ENCODE measurements at places on chromosomes 7 and 10.

DNA sequence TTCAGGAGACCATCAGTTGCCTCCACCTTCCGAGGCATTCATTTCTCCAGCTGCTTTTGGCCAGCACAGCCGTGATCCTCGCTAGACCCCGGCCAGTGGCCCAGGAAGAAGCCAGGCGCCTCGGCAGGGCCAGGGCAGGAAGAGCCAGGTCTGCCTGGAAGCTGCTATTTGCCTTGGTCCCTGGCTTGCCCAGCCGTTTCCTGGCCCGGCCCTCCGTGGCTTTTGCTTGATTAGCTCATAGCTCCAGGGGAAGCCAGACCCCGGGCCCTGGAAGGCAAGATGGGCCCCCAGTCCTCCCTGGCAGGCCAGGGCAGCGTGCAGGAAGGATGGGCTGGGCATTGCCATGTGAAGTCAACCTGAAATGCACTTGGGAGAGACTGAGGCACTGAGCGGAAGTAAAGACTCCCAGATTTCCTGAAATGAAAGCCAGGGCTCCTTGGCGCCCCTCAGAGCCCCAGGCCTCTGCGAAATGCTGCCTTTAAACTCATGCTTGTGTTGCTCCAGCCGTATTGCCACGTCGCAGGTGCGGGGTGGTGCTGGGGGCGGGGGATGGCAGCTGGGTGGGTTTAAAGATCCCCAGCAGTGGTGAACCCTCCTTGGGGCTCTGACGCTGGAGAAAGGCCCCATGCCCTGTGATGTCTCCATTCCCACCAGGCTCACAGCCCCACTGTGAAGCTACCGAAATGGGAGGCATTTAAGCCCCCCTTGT, 160.6 kb downstream of the GRK5 start:
- no peak for DNase-seq

- peak; percentile 26 for DNase-seq
Observed at GRCh38 chr7:30135301-30136116, 723 bp downstream of the MTURN start.

DNA sequence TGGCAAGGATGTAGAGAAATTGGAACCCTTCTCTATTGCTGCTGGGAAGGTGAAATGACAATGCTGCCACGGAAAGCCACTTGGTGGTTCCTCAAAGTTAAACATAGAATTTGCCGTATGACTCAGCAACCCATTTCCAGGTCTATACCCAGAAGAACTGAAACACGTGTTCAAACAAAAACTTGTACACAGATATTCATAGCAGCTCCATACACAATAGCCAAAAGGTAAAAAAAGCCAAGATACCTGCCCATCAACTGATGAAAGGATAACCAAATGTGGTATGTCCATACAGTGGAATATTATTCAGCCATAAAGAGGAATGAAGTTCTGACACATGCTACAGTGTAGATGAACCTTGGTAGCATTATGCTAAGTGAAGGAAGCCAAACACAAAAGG, 39.1 kb downstream of the LHPP start:
- no peak for DNase-seq

GRCh38 chr7:14690486-14690885, 212.1 kb downstream of the DGKB start:
- DNase-seq: no peak

DNA sequence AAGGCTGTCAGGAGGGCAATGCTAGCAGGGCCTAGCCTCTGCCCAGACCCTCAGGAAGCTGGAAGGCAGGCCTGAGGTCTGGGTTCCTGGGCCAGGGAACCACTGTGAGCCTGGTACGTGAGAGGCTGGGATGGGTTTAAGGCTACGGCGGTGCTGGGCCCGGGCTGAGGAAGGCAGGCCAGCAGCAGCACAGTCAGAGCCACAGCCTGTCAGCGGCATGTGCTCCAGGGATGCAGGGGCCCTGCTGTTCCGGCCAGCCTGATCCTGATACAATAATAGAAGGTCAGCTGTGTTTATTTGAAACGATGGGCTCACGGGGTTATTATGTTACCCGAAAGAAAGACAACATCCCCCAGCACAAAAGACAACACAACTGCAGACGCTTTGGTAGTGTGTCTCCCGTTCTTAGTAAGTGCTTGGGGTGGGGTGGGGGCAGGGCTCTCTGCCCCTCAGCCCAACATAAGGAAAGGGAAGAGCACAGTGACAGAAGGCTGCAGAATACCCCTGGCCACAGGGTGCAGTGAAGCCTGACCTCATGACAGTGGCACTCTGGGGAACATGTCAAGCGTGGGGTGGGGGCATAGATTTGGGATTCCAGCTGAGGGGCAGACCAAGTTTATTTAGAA, 95.0 kb downstream of the COL13A1 start:
- DNase-seq: no peak

- DNase-seq: no peak
Observed at GRCh38 chr7:114466917-114467316, 52.3 kb downstream of the FOXP2 start.

DNA sequence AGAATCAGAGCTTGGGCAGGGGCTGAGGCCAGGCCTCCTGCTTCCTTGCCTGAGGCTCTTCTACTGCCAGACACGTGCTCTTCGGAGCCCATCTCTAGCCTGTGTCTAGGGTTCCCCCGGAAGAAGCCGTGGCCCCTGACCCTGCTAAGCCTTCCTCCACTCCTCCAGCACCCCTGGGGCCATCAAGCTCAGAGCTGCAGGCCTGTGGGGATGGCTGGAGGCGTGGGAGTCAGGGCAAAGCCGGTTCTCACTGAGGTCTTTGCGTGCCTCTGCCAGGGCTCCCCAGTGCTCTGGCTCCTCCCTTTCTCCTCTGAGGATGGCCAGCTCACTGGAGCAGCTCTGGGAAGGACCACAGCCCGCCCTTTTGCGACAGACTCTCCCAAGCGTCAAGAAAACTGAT, 34.4 kb downstream of the GHRHR start:
- DNase-seq: no peak

All from activated CD8-positive, alpha-beta memory T cell treated with anti-CD3 and anti-CD28 coated beads for 4 hours (primary cell).